ENCODE measurements at places on chromosomes 12 and 14.

GRCh38 chr12:11556682-11557081, 92.8 kb upstream of the ETV6 start:
- DNase-seq, result no peak

GRCh38 chr14:33940561-33941011, 10.3 kb downstream of the EGLN3 start:
- DNase-seq, result no peak

- DNase-seq, result no peak
Measured at GRCh38 chr14:34065690-34066391, 115.0 kb upstream of the EGLN3 start.

DNA sequence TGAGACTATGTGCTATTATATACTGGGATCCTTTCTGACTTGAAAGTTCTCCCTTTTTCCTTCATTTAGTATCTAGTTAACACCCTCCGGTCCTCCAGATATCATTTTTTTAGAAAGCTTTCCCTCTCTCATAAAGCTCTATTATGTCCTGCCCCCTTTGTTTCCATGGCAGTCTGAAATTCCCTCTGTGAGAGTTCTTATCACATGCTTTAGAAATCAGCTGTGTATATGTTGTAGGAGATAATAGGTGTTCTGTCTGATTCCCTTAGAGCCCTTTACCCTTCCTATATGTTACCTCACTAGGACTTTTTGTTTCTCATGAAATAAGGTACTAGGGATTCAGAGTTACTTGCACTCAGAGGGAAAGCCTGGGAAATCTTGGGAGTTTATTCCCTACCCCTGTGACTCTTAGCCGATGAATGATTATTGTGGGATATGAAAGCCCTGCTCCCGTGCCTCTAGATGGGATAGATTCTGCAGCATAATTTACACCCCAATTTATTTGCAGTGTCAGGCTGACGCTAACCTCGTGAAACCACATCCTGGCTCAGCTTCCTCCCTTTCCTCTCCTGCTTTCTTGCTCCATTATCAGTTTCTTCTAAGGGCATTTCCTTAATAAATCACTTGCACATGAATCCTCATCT, 448.4 kb downstream of the MDGA2 start:
- peak; percentile 35 for DNase-seq

GRCh38 chr12:26878661-26879119, 45.7 kb upstream of the ITPR2 start:
- DNase-seq, result peak; percentile 45

DNA sequence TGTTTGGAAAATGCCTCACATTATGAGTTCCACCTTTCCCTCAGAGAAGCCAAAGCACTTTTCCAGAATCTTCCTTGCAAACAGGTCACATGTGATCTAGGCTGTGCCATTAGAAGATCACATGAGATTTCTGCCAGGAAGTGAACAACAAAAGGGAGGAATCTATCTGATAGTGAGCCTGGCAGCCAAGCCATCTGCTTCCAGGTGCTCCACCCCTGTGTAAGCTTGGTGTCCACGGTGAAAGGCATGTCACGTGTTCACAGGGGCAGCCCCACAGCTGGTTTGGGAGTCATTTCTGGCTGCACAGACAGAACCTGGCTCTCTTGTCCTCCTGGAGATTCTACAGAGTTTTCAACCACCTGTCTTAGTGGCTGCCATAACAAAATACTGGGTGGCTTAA, 3.5 kb upstream of the KSR2 start:
- no peak for DNase-seq

GRCh38 chr12:13680916-13681315, 300.5 kb downstream of the GRIN2B start:
- DNase-seq, result peak; percentile 17

- DNase-seq, result no peak
Measured at GRCh38 chr12:127711108-127711507, 555.9 kb upstream of the TMEM132C start.

DNA sequence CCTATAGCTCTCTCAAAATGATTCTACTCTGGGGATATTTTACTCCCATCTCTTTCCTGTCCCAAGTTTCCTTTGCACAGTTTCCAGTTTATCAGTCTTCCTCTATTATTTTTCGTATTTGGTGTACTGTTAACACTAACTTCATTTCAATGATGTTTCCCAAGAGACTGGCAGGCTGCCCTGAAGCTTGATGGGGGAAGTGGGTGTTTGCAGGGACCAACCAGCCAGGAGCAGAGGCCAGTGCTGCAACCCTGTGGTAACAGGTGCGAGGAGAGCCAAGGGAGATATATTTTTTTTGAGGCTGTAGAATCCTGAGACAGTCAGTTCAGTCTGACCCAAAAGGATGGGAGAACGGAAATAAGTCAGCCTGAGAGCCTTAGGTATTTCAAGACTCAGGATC, 11.8 kb upstream of the CEBPE start:
- no peak for DNase-seq

DNA sequence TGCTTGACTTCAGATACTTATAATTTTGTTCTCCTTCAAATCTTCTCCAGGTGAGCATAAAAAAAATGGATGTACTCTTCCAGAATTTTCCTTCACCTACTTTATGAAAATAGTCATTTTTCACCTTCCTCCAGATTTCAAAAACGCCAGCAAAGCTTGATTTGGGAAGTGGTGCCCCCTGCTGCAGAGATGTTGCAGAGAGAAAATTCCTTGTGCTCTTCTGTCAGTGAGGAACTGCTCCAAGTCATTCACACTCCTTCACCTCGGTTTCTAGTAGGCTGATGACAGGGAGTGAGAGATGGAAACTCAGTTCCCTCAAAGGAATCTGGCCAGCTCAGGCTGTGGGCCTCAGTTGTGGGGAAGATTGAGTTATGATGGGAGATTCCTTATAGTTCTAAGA, 24.2 kb upstream of the RNASE3 start:
- no peak for DNase-seq

DNA sequence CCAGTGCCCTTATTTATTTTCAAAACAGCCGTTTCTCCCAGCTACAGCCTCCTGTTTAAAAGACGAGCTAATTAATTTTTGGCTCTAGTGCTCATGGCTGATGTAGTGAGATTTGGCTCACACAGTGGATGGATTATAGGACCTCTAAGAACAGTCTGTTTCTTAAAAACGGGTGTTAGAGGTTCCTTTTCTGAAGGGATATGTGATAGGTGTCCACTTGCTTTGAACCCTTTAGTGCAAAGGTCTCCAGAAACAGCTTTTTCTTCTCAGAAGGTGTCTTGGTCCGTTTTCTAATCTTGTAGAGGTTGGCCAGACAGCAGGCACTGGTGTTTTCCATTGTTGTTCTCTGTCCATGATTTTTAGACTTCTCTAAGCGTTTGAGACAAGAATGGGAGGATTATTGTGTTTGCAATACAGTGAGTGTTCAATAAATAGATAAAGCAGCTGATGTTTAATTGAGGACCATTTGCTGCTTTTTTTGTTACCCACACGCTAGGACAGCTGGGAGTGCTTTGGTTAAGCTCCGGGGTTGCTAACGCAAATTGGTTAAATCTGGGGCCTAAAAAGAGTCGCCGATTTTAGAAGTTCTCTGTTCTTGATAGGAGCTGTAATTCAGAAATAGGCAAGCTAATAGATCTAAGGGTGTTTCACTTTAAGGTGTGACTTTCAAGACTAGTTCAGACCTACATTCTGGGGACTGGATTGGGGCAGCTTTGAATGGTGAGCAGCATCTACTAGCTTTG, 1.0 kb downstream of the BORCS5 start:
- peak; percentile 46 for DNase-seq

DNA sequence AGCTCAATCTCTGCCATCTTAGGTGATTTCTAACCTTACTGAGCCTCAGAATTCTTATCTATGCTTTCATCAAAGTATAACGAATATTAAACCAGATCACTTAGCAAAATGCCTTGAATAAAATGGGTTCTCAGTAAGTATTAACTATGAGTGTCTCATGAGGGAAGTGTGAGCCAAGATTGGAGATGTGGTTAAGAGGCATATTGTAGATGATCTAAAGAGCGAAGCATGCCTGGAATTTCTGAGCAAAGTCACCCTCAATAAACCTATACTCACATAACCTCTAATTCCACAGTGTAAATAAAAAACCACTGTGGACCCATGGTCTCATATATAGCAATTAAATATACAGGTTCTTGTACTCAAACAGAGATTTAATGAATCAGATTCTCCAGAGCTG, 193.1 kb upstream of the FSCB start:
- no peak for DNase-seq

DNA sequence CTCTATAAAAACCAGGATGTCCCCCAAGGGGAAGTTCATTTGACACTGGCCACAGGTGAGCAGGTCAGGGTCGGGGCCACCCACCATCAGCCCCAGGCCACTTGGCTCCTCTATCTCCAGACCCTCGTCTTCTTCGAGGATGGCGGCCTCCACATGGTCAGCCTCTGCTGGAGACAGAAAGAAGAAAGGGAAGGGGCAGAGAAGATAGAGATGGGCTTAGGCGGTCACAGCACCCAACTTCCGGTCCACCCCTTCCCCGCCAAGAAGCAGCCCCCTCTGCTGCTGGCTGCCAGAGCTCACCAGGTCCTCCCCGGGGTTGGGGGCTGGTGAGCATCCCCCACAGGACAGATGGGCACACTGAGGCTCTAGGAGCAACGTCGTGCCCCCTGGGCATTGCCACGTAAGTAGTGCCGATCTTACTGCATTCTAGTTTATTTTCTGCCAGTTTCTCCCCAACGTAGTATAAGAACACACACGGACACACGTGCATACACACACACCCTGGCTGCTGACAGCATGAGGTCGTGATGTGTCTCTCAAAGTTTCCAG, 14.2 kb downstream of the BCL11B start:
- no peak for DNase-seq

GRCh38 chr12:57124261-57124877, 3.9 kb upstream of the LRP1 start:
- peak; percentile 75 for DNase-seq

DNA sequence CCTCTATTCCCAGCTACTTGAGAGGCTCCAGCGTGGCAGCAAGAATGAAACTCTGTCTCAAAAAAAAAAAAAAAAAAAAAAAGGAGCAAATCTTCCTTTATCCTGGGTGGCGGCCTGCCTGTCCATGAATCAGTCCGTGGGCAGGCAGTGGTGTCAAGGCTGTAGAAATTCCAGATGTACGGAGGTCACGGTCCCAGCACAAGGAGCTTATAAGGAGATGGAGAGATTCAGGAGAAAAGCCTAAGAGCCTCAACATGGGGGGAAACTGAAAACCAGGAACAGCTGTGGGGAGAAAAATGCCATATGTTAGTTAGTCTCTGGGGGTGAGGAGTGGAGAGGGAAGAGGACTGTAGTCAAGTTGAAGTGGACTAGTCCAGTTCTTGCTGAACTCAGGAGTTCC, 130.5 kb upstream of the CRY1 start:
- no peak for DNase-seq

DNA sequence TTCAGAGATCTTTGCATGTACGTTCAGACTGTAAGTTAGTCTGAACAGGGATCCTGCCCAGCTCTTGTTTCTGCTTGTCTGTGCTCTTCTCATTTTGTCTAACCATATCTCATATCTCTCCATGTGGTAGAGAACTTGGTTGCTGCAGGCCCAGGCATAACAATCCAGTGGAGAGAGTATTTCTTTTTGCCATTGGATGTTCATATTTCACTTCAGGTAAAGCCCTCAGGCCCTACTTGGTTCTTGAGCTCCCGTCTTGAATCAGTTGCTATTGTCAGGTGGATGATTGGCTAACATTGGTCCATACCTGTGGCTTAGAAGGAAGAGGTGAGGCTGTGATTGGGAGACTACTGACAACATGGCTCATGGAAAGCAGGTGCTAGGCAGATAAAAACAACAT, 357.7 kb upstream of the FLRT2 start:
- no peak for DNase-seq

- no peak for DNase-seq
Measured at GRCh38 chr12:14326699-14327098, 38.8 kb upstream of the ATF7IP start.

DNA sequence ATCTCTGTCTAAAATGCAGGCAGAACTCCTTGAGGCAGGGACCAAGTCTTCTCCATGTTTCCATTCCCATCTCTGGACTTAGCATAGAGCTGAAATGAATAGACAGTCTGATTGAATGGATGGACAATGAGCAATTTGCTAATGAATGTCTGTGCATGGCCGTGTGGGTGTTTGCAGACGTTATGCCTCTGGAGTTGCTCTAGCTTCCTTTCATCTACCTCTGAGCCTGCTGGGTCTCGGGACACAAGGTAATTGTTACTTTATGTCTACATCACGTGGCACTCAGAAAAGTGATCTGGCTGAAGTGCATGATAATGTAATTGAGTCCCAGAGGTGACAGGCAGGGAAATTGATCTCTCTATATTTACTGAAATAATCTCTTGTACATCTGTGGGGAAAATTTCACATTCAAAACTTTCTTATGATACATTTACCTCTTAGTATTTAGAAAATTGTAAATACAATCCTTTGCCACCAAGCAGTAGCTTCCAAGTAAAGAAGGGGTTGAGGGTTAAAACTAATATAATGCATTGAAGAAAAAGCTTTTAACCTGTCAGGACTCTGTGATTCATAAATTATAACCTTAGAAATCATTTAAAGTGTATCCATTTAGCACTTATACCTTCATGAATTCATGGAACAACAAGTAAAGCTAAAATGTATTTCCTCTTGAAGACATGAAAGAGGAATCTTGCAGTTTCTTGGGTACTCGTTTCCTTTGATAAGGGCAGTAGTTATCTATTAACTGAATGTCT, 424.1 kb downstream of the APAF1 start:
- no peak for DNase-seq

DNA sequence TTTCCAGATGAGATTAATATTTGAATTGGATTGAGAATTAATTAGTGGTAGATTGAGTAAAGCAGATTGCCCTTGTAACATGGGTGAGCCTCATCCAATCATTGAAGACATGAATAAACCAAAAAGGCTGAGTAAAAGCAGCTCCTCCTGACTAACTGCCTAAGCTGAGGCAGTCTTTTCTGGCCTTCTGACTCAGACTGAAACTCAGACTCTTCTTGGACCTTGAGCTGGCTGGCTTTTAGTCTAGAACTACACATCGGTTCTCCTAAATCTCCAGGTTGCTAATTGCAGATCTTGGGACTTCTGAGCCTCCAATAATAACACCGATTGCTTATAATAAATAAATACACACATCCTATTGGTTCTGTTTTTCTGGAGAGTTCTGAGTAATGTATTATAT, 24.0 kb downstream of the FKBP11 start:
- DNase-seq, result no peak

DNA sequence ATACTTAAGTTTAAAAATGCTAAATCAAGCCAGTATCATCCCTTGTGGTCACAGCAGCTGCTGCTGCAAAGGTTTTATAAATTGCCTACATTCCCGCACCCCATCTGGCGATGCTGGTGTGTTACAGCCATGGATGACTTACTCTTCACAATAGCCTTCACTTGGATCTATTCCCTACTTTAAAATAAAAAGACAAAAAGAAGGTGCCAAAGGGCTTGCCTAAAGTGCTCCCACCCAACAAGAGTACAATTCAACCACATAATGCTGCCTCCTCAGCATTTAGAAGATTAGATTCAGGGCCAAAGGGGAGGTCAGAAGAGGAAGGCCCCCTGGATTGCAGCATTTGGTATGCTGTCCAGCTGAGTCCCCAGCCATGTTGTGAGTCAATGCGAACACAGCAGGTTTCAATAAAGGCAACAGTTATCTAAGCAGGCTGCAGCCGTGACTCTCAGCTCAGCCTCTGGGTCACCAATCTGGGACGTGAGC, 176.1 kb downstream of the DAD1 start:
- DNase-seq, result no peak

Measured in left kidney (tissue), 8 donors.